Natural killer cell treated with Interleukin-12 subunit alpha and Interleukin-12 subunit beta and Interleukin-15 and Interleukin-18, amount 100 ng/mL, for 72 hours (primary cell): ENCODE measurements at places on chromosomes 11 and 22. TPM values are rescaled to one million over a fixed set of nuclear protein-coding genes. Genes with fewer than 3 reads are reported as not detected.

DNA sequence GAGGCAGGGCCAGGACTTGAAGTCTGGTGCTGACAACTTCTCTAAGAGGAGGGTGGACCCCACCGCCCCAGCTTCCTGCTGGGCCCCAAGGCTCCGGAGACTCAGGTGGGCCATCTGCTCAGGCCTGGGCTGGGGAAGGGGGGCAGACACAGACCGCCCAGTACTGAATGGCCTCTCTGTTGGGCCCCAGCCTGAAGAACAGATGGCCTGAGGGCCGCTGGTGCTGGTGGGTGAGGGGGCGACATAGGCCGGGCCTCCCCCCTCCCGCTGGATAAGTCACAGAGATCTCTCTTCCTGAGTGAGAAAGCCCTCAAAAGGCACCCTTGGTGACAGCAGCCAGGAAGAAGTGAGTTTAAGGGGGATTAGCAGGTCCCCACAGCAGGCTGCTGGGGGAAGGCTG lies 12.5 kb upstream of the TP53I11 start:
- H3K4me1 ChIP-seq, result no peaks in the 10 kb centered on the region
- H3K27ac ChIP-seq, result no peak overlapping the region
- H3K4me3 ChIP-seq, result no peak overlapping the region
- no peaks in the 10 kb centered on the region for H3K27me3 ChIP-seq
- no peak for DNase-seq

DNA sequence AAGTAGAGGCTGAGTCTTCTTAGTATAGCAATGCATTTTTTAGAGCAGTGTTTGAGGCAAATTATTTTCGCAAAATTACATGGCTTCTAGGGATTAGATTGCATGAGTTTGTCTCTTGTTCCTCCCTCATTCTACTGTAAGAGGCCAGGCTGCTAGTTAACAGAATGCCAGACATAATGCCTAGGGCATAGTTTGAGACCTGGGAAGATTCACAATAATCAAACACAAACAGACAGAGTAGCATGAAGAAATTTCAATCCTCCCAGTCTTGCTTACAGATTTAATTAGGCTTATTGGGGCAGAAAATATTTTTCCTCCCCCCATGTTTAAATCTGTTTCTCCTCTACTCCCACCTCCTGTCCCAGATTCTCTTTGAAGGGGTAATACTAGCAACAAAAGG lies 48.3 kb downstream of the ARHGEF12 start:
- peaks cover 2% of the 10 kb centered on the region for H3K27me3 ChIP-seq
- H3K27ac ChIP-seq, result no peak overlapping the region
- peaks cover 29% of the 10 kb centered on the region for H3K4me1 ChIP-seq
- no peak overlapping the region for H3K4me3 ChIP-seq

GRCh38 chr22:25815561-25815960 lies 73.6 kb downstream of the MYO18B start:
- H3K4me1 ChIP-seq, result no peaks in the 10 kb centered on the region
- DNase-seq, result no peak
- H3K4me3 ChIP-seq, result no peak overlapping the region
- peaks cover 5% of the 10 kb centered on the region for H3K36me3 ChIP-seq
- H3K27me3 ChIP-seq, result peaks cover 25% of the 10 kb centered on the region
- H3K27ac ChIP-seq, result no peak overlapping the region

- no peak overlapping the region for H3K4me3 ChIP-seq
- peaks cover 22% of the 10 kb centered on the region for H3K36me3 ChIP-seq
- H3K27ac ChIP-seq, result no peak overlapping the region
Measured at GRCh38 chr11:134158023-134158422, 65.7 kb downstream of the NCAPD3 start.

Gene OR51E1
- total RNA-seq, result not detected

- no peaks in the 10 kb centered on the region for H3K4me1 ChIP-seq
- H3K4me3 ChIP-seq, result no peak overlapping the region
- H3K36me3 ChIP-seq, result peaks cover 5% of the 10 kb centered on the region
- no peak for DNase-seq
Measured at GRCh38 chr11:41978945-41979344, 519.5 kb upstream of the LRRC4C start.
